Activated CD4-positive, CD25-positive, alpha-beta regulatory T cell treated with anti-CD3 and anti-CD28 coated beads, Interleukin-2, amount 50 U/mL, for 16 hours (primary cell): ENCODE measurements at places on chromosomes 12 and 14.

GRCh38 chr12:120260607-120261006, 4.9 kb downstream of the PXN start:
- no peak for DNase-seq

DNA sequence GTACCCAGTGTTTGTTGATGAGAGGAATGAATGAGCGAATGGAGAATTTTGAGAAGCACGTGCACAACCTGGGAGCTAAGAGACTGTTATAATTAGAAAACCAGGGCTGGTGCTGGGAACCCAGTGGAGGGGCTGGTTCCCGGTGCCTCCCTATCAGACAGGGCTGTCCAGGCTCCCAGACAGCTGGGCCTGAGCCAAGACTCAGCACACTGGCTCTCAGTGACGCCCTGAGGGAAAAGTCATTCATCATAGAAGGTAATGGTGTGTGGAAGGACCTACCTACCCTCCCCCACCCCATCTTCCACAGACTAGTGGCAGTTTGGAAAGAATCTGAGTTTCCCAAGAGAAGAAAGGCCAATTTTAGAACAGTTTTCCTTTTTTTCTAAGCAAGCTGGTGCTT, 34.7 kb downstream of the KCNA5 start:
- no peak for DNase-seq

DNA sequence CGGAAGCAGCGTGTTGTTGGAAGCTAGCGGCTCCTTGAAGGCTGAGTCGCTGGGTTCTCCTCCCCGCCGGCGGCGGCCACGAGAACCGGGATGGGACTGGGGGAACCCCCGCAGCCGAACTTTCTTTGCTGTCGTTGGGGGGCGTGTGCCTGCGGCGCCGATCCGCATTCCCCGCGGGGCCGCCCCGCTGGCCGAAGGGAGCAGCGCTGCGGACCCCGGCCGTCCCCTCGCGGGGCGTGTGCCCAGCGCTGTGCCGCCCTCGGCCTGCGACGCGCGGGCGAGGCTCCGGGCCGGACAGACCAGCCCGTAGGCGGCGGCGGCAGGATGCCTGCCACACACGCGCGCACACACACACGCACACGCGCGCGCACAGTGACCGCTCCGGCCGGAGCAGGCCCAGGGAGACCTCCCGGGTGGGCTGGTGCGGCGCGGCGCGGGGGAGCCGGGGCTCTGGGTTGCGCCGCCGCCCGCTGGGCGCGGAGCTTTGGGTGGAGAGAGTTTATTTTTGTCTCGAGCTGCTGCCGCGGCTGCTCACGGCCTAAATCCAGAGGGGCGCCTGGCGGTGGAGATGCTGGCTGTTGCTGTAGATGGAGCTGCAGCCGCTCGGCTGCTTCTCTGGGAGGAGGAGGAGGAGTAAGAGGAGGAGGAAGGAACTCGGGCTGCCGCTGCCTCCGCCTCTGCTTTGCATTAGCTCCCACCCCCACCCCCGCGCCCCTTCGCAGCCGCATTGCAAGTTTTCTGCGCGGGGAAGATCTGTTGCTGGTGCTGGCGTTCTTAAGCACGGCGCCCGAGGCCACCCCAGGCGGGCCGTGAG, at the start of gene SAMD4A:
TSS of gene SAMD4A (plus strand) at position 719 of the 814 bp plus-strand sequence. CDS start 789 bp downstream, outside the sequence.
- DNase-seq, result peak; percentile 12

- no peak for DNase-seq
Observed at GRCh38 chr12:128876559-128876958, 23.3 kb downstream of the GLT1D1 start.

GRCh38 chr12:81958406-81958805, 199.3 kb upstream of the PPFIA2 start:
- no peak for DNase-seq

- no peak for DNase-seq
Observed at GRCh38 chr12:82912406-82912805, 225.7 kb downstream of the TMTC2 start.

GRCh38 chr14:61187196-61187905, 93.8 kb downstream of the TMEM30B start:
- no peak for DNase-seq

DNA sequence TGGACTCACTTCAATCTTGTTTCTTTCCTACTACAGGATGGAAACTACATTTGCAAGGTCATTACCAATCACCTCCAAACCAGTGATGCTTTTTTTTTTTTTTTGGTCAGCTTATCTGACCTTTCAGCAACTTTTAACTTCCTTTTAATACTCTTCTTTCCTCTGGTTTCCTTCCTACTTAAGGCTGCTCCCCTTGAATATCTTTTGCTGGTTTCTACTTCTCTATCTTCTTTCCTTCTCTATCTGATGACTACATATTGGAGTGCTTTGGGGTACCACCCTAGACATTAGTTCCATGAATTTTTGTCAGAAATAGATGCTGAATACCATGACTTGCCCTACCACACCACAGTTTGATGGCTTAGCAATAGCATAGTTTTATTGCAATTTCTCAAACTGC, 197.7 kb upstream of the DDHD1 start:
- DNase-seq, result no peak

- no peak for DNase-seq
Observed at GRCh38 chr14:83757916-83758315, 1772.0 kb upstream of the FLRT2 start.

DNA sequence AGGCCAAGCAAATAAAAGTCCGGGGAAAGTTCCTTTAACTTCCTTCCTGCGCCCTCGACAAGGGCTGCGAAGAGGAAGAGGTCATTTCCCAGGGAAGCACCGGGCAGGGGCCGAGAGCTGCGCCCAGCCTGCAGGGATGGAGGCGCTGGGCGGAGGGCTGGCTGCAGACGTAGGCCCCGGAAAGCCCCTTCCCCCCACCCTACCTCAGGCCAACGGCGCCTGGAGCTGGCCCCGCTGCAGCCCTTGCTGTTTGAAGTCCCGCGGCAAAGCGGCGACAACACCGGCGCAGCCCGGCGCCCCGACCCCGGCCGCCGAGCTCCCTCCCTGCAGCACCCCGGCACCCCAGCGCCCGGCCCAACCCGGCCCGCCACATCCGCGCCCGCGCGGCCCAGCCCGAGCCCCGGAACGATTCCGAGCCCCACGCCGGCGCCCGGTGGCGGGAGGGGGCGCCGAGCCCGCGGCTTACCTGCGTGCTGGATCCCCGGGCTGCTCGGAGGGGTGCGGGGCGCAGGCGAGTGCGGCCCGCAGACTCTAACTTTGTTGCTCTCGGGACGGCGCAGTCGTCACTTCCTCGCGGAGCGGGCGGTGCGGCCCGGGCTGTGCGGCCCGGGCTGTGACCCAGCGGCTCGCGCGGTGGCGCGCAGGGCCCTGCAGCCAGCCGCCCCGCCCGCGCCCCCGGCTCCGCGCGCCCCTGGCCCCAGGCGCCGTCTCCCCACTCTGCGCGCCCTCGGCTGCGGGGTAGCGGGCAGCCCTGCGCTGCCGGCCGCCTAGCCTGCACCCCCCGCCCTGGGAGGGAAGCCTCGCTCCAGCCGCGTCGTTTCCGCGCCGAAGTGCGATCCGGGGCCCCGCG, 64.8 kb upstream of the PTGR2 start:
- no peak for DNase-seq

- DNase-seq, result no peak
Observed at GRCh38 chr14:81927070-81927469, 393.4 kb upstream of the SEL1L start.

GRCh38 chr12:19030603-19031002, 98.9 kb upstream of the PLEKHA5 start:
- DNase-seq, result no peak

DNA sequence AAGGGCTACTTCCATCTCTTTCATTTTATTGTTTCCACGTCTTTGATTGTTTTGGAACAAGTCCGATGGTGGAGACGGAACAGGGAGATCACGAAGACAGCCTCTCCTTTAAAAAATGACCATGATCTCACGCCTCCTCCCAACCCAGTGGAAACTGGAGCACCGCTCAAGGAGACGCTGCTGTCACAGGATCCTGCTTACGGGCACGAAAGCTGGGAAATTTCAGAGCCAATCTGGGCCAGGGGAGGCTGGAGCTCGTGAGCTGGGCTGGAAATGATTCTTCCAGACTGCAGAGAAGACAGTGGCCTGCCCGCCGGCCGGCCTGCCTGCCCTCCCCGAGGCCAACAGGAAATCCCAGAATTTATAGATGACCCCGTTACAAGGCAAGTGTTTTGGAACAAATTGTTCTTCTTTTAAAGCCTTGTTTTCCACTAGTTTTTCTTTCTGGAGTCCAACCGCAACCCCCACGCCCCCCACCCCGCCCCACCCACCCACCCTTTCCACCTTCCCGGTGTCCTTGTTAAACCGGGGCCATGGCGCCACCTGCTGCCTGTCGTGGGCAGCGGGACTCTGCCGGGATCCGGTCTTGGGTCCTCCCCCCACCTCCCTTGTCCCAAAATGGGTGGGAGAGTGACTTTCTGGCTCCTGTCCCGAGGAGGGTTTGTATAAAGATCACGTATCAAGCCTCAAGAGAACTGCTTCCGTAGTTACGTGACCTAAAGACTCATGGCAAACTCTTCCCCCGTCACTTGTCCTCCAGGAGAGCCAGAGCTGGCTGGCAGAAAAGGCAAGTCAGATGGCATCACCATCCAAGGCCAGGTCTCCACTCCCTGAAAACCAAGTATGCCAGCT, 40.3 kb downstream of the MAP1LC3B2 start:
- peak; percentile 19 for DNase-seq

DNA sequence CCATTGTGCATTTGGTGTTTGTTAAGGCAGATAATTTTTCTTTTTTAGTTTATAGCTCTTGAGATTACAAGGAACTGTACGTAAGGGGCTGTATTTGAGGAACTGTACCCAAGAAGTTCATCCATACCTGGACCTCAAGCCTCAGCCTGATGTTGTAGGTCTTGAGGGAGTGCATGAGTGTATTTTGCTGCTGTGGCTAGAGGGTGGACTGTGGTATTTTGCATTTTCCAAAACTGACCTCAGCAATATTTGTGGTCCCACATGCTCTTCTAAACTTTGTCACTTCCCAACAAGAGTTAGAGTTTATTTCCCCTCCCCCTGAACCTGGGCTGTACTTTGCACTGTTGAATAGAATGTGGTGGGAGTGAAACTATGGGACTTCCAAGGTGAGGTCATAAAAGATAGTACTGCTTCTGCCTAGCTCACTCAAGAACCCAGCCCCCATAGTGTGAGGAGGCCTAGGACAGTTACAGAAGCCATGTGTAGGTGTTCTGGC, 42.2 kb upstream of the FBXO33 start:
- DNase-seq, result no peak

GRCh38 chr14:51089278-51089677, 5.6 kb downstream of the TRIM9 start:
- no peak for DNase-seq

DNA sequence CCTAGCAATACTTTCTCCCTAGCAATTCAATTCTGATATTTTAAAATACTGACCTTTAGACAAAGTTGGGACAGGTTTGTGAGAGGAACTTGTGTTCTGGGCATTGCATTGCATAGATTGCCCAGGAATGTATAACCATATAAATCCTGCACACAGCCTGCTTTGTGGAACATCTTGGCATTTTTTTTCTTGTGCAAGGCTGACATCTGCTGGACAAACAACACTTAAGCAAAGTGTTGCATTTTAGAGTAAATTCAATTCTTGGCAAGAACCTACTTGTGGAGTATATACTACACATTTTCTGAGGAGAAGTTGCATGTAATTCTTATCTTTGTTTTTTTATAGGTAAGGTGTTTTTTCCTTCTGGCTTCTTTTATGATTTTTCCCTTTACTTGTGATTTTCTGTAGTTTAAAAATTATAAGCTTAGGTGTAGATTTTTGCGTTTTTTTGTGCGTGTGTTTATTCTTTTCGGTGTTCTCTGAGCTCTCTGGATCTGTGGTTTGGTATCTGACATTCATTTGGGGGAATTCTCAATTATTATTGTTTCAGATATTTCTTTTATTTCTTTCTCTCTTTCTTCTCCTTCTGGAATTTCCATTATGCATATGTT, 26.4 kb downstream of the TESPA1 start:
- peak; percentile 49 for DNase-seq

DNA sequence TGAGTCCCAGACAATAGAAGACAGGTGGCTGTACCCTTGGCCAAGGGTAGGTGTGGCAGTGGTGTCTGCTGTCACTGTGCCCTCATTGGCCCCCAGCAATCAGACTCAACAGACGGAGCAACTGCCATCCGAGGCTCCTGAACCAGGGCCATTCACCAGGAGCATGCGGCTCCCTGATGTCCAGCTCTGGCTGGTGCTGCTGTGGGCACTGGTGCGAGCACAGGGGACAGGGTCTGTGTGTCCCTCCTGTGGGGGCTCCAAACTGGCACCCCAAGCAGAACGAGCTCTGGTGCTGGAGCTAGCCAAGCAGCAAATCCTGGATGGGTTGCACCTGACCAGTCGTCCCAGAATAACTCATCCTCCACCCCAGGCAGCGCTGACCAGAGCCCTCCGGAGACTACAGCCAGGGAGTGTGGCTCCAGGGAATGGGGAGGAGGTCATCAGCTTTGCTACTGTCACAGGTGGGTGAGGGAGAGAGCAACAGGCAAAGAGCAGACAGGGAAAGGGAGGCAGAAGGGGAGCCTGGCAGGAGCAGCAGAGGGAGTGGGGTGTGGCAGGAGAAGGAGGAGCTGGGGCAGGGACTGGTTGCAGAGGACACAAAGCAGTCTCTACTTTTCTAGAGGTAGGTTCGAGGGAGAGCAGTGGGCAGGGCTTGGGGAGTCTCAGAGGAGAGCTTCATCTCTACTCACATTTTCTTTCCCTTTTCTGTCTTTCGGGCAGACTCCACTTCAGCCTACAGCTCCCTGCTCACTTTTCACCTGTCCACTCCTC, 452 bp downstream of the INHBE start:
- DNase-seq, result no peak

- DNase-seq, result no peak
Observed at GRCh38 chr12:132070298-132070697, 73.8 kb downstream of the DDX51 start.

- DNase-seq, result no peak
Observed at GRCh38 chr12:104482748-104483147, 26.0 kb downstream of the CHST11 start.

- DNase-seq, result no peak
Observed at GRCh38 chr14:30521899-30522736, 36.8 kb upstream of the G2E3 start.

DNA sequence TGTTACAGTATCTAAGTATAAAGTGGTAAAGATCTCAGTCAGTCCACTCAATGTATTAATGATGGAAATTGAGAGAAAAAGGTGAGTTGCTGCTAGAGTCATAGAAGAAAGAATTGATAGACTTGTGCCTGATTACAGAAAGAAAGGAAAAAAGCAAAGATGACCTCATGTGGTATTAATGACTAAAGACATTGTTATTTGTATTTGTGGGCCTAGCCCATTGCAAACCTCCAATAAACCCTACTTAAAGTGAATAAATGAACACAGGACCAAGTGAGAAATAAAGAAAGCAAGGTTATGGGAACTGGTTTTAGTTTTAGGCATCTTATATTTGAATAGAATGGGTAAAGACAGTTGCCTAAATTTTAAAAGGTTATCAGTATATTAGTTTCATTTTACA, 105.5 kb downstream of the SYT1 start:
- no peak for DNase-seq

GRCh38 chr12:61514016-61514415, 746.2 kb upstream of the USP15 start:
- no peak for DNase-seq

DNA sequence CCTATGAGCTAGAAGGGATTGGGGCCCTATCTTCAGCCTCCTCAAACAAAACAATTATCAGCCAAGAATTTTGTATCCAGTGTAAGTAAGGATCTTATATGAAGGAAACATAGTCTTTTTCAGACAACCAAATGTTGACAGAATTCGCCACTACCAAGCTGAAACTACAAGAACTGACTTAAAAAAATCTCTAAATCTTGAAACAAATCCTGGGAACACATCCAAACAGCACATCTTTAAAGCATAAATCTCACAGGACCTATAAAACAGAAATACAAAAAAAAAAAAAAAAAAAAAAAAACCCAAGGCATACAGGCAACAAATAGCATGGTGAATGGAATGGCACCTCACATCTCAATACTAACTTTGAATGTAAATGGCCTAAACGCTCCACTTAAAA, 41.3 kb upstream of the LMNTD1 start:
- DNase-seq, result no peak

- no peak for DNase-seq
Observed at GRCh38 chr14:75425446-75425845, 2.4 kb upstream of the JDP2 start.
